ENCODE measurements at places on chromosomes 2 and 18.

DNA sequence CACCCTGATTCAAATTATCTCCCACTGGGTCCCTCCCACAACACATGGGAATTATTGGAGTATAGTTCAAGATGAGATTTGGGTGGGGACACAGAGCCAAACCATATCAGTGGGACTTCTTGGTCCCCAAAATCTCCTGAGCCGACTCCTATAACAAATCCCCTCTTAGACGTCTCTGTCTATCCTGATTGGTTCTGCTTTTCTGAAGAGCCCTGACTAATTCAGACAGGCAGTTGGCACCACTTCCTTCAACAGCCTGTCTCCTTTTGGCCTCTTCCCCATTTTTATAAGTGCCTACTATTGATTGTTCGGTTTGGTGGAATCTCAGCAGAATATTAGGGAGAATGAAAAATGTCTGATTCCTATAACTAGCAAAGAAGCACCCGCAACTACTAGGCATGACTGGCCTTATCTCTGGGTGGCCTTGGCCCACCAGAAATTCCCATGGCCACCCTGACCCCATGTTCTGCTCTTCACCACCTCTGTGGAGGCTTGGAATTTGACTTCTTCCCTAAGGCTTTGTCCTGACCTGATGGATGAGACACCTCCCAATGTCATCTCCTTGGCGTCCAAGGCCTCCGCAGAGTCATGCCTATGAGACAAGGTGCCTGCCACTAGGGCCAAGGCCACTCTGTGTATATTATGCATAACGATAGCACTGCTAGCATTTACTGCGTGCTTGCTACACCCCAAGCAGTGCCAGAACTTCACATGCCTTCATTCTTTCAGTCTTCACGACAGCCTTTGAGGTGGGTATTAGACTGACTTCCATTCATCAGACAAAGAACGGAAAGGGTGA, 218.9 kb upstream of the COPS8 start:
- DNase-seq, result no peak

DNA sequence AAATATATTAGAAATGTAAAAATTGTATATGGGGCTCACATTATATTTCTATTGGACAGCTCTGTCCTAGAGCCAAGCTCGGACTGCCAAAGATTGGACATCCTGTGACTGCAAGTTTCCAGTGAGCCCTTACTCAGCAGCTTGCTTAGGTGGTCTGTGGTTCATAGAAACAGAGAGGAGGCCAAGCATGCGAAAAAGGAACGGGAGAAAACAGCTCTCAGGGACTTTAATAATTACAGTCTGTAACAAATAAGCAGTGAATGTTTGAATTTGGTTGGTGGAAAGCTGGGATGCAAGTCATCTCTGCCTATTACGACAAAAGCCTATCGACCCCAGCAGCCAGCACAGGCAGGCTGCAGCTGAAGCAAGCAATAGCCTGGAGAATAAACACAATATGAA, 35.6 kb downstream of the WIPF1 start:
- no peak for DNase-seq

GRCh38 chr2:28665041-28665704, 86.5 kb upstream of the PPP1CB start:
- no peak for DNase-seq

DNA sequence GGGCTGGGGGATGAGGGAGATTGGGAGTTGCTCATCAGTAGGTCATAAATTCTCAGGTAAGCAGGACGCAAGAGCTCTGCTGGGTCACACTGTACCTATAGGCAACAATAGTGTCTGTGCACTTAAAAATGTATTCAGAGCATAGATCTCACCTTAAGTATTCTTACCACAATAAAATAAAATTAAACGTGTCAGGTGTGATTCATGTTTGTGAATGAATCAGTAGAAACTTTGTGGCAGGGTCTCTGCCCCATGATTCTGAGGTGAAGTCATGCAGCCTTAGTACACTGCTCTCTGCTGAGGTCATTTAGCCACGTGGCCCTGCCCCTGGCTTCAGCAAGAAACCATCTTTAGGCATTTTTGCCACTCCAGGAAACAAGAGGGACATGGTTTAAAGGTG, 253.8 kb downstream of the FBXO15 start:
- no peak for DNase-seq

GRCh38 chr18:58192519-58192918, 148.5 kb downstream of the NEDD4L start:
- DNase-seq, result no peak

DNA sequence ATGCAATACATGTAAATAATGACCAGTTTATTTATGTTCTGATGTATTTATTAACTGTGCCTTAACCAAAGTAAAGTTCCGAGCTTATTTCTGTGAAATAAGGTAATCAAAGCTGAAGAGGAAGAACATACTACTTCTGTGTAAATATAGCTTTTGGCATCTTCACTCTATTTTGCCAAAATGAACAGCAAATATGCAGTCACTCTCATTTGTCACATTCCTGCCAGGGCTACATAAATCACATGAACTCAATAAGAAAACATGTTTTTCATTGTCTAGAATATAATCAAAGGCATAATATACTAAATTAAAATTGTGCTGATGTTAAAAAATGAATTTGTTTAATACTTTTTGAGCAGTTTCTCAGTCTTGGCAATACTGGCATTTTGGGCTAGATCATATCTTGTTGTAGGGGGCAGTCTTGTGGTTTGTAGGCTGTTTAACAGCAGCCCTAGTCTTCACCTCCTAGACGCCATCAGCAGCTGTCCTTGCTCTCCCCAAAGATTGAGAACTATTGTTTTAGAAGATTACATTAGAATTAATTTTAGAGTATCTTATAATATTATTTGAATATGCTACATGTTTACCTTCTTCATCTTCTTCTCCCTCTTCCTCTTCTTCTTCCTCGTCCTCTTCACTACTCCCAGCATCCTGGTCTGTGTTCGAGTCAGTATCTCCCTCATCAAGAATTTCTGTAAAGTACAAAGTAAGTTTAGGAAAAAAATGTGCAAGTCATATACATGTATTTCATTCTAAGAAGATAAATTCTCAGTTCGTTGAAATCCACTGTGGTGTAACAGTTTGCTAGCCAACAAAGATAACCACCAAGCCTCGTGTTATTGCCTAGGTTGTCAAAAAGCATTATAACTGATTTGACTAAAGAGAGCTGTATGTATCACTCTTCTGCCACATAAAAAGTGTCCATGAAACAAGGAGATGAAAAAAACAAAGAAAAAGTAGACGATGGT, 41.5 kb downstream of the CWC22 start:
- no peak for DNase-seq

- DNase-seq, result no peak
Observed at GRCh38 chr18:8831531-8831930, 126.2 kb downstream of the MTCL1 start.

GRCh38 chr2:199855812-199856211, 4.8 kb upstream of the FTCDNL1 start:
- no peak for DNase-seq

DNA sequence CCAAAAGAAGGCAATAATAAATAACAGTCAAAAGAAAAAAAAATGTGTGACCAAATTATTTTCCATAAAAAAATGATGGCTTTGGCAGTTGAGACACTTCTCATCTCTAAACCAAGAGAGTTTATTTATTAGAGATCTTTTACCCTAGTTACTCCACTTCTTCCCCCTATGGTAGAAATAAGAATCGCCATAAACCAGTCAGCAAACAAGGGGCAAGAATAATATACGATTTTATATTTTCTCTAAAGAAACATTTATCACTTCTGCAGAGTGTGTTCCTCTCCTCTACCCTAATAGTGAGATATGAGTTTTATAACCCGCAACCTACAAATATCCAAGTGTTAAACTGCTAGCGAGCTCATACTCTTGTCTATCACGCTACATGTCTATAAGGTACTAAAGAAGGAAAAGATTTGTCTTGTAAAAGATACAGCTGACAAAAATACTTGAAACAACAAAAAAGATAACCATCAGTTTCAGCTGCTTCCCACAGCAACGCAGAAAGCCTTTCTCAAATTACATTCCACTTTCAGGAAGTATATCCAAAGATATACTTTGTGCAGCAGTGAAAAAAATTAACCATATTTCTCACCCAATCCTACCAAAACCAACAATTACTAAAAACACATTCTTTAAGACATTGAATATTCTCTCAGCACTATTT, 2.3 kb downstream of the RNF103 start:
- DNase-seq, result no peak

DNA sequence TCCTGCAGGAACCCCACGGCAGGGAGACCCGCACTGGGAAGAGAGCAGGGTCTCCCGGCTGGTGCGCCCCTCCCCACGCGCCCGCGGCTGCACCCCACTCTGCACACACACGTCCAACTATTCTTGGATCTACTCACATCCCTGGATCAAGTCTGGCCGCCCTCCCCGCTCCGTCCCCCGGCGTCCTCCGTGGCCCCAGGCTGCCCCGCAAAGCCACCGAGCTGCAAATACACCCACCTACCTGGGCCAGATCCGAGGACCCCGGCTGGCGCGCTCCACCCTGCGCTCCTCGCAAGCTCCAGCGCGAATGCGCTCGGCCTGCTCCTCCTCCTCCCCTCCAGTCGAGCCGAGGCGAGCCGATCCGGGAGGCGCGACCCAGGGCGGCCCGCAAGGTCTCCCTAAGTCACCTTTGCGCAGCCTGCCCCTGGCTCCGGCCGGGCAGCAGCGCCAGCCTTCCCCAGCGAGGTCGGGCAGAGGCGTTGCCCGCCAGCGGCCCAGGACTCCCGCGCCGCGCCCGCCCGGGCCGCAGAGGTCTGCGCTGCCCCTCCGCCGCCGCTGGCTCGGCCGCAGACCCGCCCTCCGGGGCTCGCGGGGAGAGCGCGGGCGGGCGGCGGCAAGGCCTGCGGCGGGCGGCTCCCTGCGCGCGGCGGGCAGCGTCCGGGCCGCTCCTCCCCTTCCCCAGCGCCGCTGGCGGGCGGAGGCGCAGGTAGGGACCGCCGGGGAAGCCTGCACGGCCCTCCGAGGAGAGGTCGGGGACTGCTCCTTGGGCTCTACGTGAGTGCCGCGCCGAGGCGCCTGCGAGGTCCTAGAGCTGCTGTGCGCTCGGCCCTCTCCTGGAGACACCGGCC, 126.0 kb downstream of the OSBPL1A start:
- DNase-seq, result peak; percentile 51

GRCh38 chr2:98280376-98281102, 65.7 kb upstream of the CNGA3 start:
- DNase-seq, result no peak

Measured in activated naive CD8-positive, alpha-beta T cell treated with anti-CD3 and anti-CD28 coated beads, Interleukin-2, amount 10 ng/mL, durations not matched to agents 7 days and 5 days (primary cell).